ENCODE measurements at places on chromosomes 3 and 15.

GRCh38 chr15:49439678-49440395 is 16.8 kb downstream of the FGF7 start:
- DNase-seq = no peak

- no peak for DNase-seq
Observed at GRCh38 chr3:71206305-71207165, 377.0 kb downstream of the FOXP1 start.

DNA sequence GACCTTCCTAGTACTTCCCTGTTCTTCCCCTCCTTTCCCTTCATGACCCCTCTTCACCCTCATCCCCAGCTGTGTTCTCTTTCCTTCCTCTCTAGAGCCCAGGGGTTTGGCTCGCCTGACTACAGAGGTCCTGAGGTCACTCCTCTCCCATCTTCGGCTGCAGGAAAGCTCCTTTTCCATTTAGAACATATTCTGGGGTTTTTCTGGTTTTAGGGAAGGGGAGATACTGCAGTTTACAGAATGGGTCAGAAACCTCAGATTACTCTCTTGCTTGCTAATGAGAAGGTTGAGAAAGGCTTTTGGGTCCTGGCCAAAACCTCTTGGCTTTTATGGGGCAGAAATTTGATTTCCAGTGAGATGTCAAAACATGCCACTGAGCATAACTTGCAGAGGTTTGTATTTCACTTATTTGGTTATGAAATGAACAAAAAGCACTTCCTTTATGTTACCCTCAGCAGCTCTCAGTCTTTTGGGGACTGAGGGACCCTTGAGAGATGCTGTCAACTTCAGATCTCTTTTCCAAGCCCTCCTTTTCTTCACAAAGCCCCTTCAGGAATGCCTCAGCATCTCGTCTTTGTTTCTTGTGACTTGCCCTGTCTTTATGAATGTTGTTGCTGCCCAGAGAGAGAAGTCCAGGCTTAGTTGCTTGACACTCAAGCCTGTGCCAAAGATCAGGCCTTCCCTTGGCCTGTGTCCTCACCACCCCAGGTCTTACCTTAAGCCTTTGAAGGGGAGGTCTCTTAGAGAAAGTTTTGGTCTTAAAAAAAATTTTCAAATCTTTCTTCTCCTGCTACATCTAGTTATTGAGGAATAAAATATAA is 121.7 kb upstream of the TPM1 start:
- no peak for DNase-seq

DNA sequence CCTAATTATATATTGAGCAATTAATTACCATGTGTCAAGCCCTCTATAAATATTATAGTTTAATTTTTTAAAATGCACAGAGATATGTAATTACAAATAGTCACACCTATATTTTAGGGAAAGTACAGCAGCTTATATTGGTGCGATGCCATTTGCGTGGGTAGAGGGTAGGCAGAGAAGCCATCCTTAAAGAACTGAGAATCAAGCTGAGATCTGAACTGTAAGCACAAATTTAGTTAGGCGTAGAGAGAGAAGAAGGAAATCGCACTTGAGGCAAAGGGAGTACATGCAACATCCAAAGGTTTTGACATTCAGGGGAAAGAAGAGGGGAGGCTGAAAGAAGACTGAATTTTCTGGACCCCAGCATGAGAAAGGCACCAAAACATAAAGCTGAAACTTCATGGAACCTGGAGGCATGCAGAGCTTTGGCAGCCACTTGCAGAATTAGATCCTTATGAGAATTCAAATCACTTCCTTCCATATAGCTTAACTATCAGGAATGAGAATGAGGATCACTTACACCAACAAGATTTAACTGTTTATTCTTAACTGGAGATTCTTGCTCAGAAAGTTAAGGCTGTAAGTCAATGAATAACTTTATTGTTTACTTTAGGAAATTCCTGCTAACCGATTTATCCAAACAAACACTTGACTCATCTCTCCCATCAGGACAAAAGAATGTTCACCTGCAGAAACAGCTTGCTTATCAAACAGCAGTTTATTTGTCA is 114.3 kb downstream of the TGFBR2 start:
- no peak for DNase-seq

- DNase-seq = no peak
Observed at GRCh38 chr3:188729422-188729821, 442.3 kb upstream of the TPRG1 start.

DNA sequence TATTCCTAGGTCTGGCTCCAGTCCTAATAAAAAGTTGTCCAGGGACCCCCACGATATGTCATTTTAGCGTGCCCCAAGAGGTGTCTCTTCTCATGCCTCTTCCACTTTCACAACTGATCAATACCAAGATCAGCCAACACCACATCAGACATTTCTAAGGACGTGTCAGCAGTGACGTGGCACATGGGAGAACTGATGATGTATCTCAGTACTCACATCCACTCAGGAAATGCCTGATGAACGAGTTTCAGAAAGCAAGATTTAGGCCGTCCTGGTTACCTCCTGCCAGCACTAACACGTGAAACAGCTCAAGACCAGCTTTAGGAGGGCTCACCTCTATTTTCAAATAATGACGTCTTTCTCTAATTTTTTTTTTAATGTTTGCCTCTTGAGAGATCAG is 19.6 kb downstream of the VGLL4 start:
- peak; percentile 53 for DNase-seq

GRCh38 chr15:77107531-77108355 is 36.8 kb upstream of the TSPAN3 start:
- peak; percentile 51 for DNase-seq

DNA sequence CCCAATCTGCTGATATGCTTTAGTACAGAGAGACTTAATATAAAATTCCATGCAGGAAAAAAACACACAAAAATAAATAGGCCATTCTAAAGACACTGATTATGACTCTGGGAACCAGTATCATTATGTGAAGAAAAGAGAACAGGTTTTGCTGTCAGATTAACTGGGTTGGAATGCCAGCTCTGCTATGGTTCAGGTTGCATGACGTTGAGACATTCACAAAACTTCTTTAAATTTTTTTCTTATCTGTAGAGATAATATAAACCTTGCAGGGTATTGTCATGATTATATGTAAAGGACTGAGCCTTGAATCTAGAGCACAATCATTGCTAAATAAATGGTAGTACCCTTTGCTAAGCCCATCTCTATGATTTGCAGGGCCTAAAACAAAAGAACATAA is 86.0 kb downstream of the CPNE4 start:
- DNase-seq = no peak

DNA sequence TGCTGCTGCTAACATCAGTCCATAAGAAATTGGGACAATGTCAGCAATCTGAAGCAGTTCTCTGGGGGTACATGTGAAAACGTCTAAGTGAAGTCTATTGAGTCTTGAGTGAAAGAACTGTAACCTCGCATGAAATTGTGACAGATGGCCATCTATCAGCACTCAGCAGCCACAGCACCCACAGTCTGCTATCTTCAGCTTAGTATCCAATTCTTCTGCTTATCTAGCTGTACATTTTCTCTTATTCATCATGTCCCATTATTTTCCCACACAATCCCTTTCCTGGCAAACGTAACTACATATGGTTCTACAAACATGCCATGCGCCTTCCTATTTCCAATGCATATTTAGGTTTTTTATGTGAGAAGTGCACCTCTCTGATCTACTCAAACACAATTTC is 629.7 kb downstream of the NTRK3 start:
- no peak for DNase-seq

GRCh38 chr3:157872902-157873301 is 233.3 kb downstream of the SHOX2 start:
- DNase-seq = no peak

GRCh38 chr3:127735767-127736693 is 63.3 kb downstream of the ABTB1 start:
- no peak for DNase-seq

- DNase-seq = no peak
Observed at GRCh38 chr3:1117843-1118473, 25.1 kb downstream of the CNTN6 start.

DNA sequence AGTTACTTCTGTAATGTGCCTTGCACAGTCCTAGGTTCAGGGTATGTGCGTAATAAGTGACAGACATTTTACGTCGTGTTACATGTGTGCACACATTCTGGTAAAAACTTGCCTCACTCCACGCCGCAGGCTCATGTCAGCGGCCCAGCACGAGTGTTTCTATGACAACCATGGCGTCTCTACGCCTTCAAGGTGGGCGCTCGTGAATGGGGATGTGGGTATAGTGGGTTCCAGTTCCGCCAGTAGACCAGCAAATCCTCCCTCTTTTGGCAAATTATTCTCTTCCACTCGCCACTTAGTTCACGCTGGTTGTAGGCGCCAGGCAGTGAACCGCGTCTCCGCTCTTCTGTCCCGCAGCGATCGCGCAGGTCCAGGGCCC is 40.3 kb downstream of the CHST14 start:
- no peak for DNase-seq

GRCh38 chr15:96703091-96703490 is 372.6 kb downstream of the NR2F2 start:
- DNase-seq = no peak

DNA sequence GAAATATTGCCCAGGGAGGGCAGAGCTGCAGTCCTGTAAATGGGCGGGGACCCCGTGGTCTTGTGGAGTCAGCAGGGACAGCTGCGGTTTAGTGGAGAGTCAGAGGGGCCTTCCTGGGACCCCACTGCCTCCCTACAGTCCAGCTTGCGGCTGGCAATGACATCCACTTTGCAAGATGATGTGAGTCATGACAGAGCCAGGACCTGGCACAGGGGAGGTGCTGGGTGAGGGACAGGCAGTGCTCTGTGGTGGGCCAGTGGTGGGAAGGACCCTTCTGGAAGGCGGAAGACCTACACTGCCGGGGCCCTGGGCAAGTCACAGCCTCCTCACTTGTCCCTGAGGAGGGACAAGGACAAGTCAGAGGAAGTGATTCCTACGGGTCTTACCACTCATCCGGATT is 17.8 kb downstream of the APBA2 start:
- no peak for DNase-seq

- no peak for DNase-seq
Observed at GRCh38 chr15:78242128-78242527, 7.8 kb upstream of the ACSBG1 start.

All from T-helper 2 cell (primary cell).